ENCODE measurements at places on chromosomes 4 and X.

DNA sequence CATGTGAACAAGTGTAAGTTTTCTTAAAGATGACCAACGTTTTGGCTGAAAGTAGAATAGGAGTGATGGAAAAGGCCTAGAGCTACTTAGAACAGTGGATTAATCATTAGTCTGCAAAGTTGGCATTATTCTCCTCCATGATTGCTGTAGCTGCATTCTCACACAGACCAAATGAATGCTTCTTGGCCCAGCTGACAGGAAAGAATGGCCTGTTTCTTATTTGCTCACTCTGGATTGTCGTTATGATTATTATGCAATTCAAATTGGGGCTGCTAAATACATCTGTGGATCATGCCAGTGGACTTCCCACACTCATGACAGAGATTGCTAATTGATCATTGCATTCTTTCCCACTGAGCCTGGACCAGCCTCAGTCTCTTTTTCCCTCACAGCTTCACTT lies 285.0 kb downstream of the STIM2 start:
- DNase-seq: no peak

- no peak for DNase-seq
These were observed 4.3 kb downstream of the BLOC1S4 start for GRCh38 chr4:6720202-6720699.

DNA sequence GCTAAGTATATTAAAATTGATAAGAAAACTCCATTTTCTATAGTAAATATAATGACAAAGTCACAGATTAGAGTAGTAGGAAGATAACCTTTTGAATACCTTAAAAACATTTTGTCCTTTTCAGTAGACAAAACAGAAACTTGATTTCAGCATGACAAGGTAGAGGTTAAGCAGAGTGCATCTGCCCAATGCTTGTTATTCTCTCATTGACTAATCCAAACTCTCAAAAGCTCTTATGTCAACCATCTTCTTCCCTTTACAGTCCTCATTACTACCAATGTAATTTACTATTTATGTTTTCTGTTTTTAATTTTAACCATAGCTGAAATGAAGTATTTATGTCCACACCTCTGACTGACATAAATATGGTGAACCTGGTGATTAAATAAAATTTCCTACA lies 11.1 kb downstream of the NIPAL1 start:
- no peak for DNase-seq

GRCh38 chr4:150886597-150886996 lies 128.5 kb downstream of the LRBA start:
- no peak for DNase-seq

Data from GM12878 (cell line).